CD4-positive, alpha-beta T cell (primary cell): ENCODE measurements at places on chromosomes 3 and 15.

GRCh38 chr15:67456677-67457529, 64.0 kb upstream of the C15orf61 start:
- peak; percentile 82 for DNase-seq

GRCh38 chr15:96353930-96354730, 23.6 kb downstream of the NR2F2 start:
- no peak for DNase-seq

DNA sequence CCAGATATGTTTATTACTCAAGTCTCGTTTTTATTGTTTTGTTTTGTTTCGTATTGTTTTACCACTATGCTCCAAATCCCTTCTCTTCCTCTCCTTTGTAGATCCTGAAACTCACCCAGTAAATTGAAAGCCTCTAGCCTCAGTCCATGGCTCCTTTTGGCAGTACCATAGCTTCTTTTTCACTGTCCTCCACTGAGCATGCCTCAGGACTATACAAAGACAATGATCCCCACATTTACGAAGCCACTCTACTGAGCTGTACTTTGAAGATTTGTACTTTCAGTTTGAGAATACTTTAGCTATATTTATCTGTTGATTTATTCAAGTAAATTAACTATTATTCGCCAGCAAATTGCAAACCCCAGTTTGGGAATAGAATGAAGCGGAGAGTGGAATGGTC, 159.1 kb upstream of the SLITRK3 start:
- DNase-seq, result no peak

DNA sequence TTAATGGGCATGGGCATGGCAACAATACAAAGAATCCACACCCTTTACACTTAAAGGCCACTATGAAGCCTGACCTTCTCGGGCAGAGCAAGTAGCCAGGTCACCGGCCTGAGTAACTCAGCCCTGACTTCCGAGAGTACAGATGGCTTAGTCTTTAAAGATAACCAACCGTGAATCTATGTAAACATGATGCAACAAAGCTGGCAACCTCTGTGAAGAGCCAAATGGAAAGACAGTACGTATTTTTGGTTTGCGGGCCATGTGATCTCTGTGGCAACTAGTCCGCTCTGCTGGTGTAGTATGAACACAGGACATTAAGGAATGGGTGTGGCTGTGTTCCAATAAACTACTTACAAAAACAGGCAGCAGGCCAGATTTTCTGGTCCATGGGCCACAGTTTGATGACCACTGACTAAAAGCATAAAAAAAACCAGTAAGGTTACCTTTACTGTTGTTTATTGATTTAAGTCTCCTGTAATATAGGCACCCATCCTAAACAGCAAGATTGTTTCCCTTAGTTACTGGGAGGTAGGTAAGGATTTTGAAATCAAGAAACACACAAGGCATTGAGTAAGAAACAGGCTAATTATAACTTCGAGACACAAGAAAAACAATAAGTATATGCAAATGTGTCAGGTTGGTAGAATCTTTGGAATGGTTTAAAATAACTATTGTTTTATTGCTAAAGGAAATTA, 14.5 kb downstream of the RIOX2 start:
- DNase-seq, result no peak

GRCh38 chr15:22262613-22263020, 182.3 kb downstream of the OR4M2 start:
- peak; percentile 29 for DNase-seq

DNA sequence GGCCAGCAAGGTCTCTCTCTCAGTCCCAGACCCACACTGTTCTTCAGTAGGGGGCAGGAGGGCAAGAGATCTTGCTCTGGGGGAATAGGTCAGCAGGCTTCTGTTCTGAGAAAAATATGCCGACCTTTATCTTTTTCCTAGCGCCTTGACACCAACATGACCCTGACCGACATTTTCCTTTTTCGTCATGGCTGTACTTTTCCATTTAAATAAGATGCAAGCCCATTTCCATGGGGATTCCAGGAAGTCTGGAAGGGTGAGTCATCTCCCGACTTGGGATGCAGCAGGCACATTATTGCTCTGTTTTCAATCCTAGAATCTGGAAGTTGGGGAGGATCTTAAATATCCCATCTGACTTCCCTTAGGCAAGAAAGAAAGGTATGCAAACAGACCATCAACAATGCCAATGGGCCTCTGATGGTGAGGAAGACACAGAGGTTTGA, 261.5 kb upstream of the LRTM1 start:
- no peak for DNase-seq
